ENCODE measurements at places on chromosomes 11 and 22.

DNA sequence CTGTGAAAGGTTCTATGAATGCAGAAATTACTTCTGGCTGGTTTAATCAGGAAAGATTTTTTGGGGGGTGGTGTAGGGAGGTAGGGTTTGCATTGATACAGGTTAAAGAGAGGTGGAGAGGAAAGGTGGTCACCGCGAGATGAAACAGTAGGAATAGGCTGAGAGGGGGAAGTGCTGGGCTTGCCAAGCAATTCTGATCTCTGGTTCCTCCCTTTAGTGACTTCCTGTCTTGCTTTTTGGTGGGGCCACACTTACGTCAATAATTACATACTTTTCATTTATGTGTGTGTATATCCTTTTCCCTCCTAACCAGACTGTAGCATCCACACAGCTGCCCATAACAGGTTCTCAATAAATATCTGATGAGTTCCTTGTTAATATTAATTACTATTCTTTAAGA, 120.0 kb downstream of the CTNND1 start:
- DNase-seq = no peak

GRCh38 chr11:84333221-84333620, 1047.1 kb upstream of the CCDC90B start:
- no peak for DNase-seq

GRCh38 chr11:28835790-28836189, 727.6 kb downstream of the METTL15 start:
- DNase-seq = no peak

DNA sequence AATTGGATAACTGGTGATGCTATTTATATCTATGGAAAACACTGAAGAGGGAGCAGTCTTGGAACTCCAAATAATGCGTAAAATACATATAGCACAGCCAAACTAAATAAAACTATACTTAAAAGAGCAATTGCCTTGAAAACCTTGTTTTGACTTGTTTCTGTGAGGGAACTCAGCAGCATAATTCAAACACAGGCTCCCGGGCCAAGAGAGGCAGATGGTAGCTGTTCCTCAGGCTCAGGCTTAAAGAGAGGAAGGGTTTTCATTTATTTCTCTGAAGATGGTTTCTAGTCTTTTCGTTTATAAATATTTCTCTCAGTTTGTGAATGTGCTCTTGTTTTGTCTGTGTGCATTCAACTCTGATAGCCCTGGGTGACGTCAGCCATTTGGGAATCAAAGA, 82.4 kb downstream of the FANCF start:
- no peak for DNase-seq

- no peak for DNase-seq
Measured at GRCh38 chr11:33551051-33551450, 149.6 kb downstream of the C11orf91 start.
